ENCODE measurements at places on chromosomes 4 and X.

DNA sequence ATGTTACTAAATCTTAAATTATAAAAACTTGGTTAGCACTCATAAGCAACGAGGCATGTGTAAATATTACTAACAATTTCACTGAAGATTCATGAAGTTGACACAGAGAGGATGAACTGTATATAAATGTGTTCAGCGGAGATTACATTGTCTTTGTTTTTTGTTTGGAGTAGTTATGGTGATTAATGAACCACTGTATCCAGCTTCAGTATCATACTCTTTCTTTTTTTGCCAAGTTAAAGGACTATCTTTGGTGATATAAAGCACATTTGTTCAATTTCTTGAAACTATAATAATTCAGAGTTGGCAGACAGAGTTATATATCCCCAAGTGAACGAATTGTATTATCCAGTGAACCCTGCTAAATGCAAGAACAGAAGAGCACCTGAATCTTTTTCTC lies 497.6 kb downstream of the CCSER1 start:
- DNase-seq, result no peak

GRCh38 chrX:130212371-130212770 lies 40.6 kb downstream of the RAB33A start:
- no peak for DNase-seq

DNA sequence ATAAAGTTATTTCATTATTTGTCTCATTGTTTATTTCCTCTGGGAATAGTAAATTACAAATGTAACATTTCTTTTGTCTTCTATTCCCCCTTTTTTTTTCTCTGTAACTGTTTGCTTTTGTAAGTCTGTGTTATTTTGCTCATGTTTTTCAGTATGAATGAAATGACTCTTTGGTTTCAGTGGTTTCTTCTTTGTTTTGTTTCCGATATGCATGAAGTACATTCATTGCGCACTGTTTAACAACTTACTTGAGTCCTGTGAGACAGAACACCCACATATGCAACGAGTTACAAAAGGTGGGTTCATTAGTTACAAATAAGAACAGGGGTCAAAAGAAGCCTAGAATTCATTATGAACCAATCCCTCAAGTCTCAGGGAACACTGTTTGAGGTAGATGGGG lies 175.0 kb upstream of the UGT8 start:
- no peak for DNase-seq

DNA sequence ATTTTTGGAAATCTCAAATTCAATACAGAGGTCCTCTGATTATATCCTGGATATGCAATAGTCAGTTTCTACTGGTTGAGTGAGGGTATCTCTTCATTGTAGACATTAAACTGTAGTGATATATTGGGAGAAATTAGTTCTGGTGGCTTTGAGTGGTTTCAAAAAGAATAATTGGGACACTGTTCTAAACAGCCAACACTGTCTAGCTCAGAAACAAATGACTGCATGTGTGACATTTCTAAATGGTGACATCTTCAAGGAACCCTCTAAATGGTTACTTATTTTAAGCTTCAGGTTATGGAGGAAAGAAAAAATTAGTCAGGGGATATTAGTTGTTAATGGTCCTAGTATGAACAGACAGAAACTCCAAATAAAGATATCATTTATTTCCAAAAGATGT lies 186.2 kb downstream of the LARP7 start:
- no peak for DNase-seq

- no peak for DNase-seq
These were observed 5.5 kb downstream of the SUV39H1 start for GRCh38 chrX:48702032-48702431.

DNA sequence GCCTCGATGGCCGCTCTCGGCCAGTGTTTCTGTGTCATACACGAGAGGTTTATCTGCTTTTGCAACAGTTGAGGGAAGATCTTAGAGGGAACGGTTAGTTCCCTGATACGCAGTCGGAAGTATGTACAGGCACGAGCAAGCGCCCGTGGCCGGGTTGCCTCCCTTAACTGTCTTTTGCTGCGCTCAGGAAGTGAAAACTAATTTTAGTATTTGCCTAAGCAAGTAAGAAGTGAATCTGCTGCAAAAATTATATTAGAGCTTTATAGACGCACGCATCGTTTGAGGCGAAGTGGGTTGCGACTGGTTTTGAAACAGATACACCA lies 695 bp downstream of the MTM1 start:
- no peak for DNase-seq

- no peak for DNase-seq
These were observed 16.8 kb downstream of the MEPE start for GRCh38 chr4:87849612-87850011.

- DNase-seq, result no peak
These were observed 71.6 kb downstream of the AMOT start for GRCh38 chrX:112769034-112769433.

All from fibroblast of skin of scalp (primary cell).